Activated T-helper 2 cell treated with anti-CD3 and anti-CD28 coated beads, Interferon-gamma antibody, Interleukin-2, Interleukin-4, amounts not matched to agents 10 μg/mL and 5 μg/mL and 100 μg/mL, durations not matched to agents 14 hours and 24 hours and 36 hours (primary cell): ENCODE measurements at places on chromosomes 11 and 22.
A peak's percentile ranks its signal among the peaks of the same experiment; 100 is the strongest.

- no peak for DNase-seq
These were observed 101.8 kb downstream of the NAV2 start for GRCh38 chr11:19814421-19814820.

DNA sequence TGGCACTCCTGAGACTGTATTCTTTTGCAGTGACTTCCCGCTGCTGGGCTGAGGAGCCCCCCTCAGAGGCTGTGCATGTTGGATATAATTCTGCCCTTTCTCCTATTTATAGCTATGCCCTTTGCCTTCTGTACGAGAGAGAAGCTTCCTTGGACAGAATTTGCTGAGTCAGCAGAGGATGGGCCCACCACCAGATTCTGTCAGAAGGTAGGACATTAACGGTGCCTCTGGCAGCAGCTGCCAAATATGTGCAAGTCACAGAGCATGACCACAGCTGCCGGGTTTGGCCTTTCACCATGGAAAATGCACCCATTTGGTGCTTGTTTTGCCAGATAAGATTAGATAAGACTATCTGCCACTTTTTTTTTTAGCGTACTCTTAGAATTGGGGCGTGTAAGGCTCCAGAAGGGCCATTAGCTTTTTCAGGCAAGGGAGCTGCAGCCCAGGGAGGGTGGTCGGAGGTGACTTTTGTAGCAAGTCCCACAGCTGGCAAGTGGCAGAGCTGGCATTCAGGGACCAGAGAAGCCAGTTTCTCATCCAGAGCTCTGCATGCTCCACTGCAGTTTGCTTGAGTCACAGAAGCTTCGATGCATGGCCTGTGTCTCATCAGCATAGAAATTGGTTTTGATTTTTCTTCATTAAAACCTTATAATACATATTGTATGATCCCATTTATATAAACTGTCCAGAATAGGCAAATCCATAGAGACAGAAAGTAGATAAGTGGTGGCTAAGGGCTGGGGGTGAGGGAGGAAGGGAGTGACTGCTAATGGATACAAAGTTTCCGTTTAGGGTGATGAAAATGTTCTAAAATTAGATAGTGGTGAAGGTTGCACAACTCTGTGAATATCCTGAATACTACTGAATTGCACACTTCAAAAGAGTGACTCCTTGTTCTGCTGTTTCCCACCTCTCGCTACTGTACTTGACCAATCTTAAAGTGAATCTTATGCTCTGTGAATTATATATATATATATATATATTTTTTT is 15.8 kb downstream of the UPB1 start:
- no peak for DNase-seq

DNA sequence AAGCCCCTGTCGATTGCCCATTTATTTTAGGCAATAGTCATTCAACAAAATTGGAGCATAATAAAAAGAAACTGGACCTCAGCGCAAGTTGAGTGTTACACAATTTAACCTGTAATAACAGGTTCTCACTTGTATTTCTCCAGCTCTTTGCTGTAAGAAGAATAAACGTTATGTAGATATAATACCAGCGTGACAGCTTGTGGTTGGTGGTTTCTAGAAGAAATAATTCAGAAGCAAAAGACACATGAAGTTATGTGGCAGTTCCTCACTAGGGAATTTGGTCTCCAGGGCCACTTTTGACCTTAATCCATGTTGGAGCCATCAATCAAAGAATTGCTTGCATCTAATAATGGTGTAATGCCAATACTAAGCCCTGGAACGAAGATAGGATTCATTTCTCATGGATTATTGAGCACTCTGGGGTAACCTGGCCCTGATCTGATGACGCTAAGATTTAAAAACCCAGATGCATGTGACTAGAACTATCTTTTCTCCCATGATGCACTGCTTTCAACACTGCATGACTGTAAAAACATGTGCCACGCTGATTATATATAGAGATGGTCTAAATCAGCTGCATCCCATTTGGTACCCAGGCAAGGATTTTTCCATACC is 129.7 kb upstream of the LDLRAD3 start:
- no peak for DNase-seq

DNA sequence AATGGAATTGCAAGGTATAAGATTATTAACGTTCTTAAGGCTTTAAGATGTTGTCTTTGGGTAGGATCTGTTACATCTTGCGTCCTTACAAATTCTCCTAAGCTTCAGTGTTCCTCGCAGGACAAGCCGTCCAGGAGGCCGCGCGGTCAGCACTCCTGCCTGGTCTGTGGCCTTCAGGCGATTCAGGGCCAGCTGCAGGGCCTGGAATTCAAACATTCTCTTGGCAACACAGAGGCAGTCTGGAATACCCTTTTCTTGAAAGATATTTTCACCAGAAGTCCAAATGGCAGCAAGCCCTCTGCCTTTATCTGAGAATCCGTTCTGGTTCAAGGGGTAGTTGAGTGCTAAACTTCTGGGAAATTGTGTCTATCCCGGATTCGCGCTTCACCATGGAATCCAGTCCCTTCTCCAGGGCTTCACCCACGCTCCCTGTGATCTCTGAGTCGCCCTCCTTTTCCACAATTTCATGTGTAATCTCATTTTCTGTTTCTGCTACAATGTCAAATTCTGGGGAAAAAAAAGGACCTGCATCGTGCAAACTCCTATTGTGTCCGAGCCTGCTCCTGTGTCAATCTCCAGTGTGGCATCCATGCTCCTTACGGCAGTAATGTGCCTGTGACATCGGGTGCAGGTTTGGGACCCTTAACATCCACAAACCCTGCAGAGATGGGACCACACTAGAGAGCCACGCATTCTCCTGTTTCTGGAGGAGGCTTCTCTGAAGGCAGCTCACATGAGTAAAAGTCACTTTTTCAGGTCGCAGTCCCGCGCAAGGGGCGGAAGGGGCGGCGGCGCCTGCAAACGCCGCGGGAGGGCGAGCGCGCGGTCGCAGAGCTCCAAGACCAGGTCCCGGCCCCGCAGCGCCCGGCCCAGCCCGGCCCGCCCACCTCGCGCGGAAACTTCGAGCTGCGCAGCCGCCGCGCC is 25.4 kb upstream of the SORL1 start:
- peak; percentile 27 for DNase-seq
